ENCODE measurements at places on chromosomes 7 and 10. TPM values are rescaled to one million over a fixed set of nuclear protein-coding genes. Genes with fewer than 3 reads are reported as not detected.

DNA sequence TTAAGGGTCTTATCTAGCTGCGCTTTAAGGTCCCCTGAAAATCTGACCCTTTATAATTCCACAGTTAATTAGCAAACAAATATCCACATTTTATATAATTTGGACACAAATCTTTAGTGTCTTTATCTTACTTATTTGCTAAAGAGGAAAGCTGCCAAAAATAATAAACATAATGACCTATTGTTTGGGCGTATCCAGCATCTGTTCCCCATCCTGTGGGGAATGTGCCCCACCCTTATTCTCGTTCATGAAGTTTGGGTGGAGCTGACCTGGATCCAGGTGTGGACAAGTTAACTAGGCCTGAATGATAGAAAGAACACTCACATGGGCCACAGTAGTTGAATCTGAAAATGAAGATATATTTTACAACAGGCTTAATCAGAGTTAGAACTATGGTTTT lies 218.3 kb downstream of the CRPPA start:
- DNase-seq: no peak

DNA sequence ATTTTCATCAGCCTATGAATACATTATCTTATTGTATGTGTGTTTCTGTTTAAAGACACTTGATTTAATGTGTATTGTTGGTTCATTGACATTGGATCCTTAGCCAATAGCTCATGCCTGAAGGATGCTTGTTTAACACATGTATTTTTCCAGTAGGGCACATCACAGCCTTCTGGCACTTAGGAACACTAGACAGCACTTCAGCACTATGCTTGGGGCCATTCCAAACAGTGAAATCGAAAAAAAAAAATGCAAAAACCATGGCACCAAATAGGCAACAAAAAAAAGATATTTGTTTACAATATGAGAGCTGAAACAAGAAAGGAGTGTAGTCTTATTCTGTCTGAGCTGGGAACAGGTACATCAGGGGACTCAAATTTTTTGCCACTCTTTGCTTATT lies 262.8 kb downstream of the SLC25A13 start:
- no peak for DNase-seq

HPSE2 gene
- total RNA-seq: not detected

DNA sequence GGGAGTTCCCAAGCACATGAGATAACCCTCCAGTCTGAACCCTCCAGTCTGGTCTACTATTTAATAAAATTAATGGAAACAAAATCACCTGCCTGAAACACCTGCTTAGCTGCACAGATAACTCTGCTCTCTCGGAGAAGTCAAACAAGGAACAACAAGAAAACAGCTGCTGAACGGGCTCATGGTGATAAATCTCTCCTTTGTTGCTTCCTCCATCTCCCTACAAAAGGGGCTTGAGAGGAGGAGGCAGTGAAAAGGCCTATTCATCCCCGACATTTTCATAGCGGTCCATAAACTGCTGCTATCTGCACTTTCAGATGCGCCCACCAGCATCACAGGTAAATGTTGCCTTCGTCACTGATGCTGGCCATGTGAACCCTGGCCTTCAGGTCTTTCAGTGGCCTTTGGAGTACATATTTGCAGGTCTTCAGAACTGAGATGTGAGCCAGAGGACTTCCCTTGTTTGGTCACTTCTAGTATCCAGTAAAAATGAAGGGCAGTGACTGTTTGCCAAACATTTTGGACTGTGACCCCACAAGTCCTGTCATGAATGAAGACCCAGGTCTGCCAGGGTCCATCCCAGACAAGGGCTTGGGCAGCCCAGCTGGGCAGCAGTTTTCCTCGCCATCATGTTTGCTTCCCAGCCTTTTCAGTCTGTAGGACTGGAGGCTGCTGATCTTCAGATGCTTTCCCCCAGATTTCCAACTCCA lies 15.9 kb downstream of the FKBP6 start:
- peak; percentile 58 for DNase-seq

SLC13A1 gene
- total RNA-seq: 0.13 TPM

DNA sequence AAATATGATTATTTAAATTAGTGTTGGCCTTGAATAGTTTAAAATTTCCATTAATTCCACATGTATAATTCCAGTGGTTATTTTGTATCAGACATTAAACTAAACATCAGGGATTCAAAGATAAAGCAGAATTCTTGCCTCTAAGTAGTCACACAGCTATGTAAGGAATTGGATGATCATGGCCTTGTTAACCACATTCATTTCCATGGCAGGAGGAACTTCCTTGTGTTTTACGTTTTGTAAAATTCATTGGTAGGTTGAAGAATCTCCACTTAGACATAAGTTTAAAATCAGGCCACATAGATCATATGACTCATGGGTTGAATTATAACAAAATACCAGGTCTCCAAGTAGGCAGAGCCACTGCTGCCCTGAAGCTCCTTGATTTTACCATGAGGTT lies 289.7 kb downstream of the PLXDC2 start:
- DNase-seq: no peak

DNA sequence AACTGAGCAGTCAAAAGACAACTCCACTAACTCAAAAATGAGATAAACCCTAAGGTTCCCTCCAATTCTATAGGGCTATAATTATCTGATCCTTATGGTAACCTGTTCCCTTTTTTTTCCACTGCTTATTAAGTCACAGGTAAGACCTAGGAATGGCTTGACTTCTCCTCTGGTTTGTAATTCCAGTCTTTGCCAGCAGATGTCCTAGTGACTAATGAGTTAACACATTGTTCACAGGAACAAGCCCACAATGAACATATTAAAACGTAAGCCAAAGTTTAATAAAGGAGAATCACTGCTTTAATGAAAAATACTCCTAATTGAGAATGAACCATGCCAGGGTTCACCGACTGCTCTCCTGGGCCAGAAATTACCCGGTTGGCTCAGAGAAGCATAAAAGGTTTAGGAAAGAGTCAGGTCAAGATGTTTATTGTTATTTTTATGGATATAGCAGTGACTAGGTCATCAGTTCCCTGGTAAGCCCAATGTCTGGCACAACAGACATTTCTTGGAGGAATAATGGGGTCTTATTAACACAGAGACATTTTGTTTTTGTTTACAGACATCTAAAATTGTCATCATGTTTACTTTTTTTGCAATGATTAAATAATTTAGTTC lies 120.1 kb downstream of the ELAPOR2 start:
- DNase-seq: no peak

CH25H gene
- total RNA-seq: 0.10 TPM

- DNase-seq: no peak
These were observed 271.8 kb upstream of the NRG3 start for GRCh38 chr10:81603106-81603620.

UCMA gene
- not detected for total RNA-seq

DNA sequence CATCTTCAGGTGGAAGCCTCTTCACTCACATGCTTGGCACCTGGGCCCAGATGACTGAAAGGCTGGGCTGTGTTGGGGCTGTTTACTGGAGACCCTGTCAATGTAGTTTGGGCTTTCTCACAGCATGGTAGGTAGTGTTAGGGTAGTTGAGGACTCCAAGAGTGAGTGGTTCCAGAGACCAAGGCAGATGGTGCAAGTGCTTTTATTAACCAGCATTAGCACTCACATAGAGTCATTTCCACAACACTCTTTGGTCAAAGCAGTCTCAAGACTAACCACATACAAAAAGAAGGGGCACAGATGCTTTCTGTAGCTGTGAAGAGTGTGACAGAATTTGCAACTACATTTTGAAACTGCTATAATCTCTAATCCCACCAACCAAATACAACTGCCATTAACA lies 135.0 kb downstream of the RTKN2 start:
- no peak for DNase-seq

- no peak for DNase-seq
These were observed 62.2 kb downstream of the SAMD9 start for GRCh38 chr7:93055543-93056107.

IRF5 gene
- 5.0 TPM for total RNA-seq

HABP2 gene
- total RNA-seq: 289 TPM

DNA sequence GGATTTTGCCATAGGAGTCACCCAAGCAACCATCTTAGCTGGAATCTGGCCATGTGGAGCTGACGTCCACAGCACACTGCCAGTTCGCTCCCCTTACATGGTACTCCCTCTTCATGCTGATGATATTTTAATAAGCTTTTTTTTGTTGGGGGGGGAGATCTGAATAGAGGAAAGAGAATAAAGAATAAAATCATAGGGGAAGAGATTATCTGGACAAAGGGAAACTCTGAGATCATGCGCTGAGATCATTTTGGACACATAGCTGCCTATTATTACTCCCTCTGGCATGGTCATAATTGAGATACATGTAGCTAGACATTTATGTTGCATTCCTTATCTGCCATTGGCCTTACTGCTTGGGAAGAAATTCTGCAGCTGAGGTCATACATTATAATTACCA lies 282.7 kb downstream of the HTR7 start:
- DNase-seq: no peak

- DNase-seq: no peak
These were observed 345.8 kb downstream of the KCNMA1 start for GRCh38 chr10:77291596-77292505.

GRCh38 chr7:124101173-124101768 lies 68.4 kb upstream of the TMEM229A start:
- DNase-seq: no peak

DNA sequence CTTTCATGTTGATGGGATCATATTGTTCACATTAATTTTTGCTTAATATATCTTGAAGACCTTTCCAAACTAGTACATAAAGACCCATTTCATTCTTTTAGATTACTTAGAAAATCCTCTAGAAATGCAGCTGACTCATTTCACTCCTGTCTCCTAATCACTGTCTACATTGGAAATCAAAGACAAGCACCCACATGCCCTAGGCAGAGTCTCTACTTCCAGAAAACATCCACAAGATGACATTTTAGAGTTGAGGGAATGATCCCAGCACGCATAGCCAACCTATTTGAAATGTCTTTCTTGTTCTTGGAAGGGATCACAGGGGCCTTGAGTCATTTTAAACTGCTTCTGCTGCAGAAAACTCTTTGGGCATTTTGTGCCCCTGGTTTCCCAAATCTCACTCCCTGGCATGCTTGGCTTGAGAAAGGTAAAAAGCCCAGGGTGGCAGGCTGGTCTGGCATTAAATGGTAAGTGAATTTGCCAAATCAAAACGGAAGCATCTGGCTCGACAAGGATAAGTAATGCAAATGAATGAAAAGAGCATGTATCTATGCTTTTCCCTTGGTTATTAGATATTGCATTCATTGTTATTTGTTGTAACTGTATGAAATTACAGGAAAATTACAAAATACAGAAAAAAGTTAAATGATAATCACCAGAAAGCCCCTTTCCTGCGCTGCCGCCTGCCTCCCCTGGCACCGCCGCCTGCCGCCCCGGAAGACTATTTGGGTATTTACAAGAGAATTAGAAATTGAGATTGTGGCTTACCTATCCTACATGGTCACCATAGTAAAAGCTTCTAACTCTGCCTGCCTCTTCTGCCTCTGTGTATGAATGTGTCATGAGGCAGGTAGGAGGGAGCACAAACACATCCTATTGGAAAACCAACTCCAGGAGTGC lies 225.3 kb downstream of the PTEN start:
- no peak for DNase-seq

VAX1 gene
- not detected for total RNA-seq
